Neural crest cell (in vitro differentiated cells): ENCODE measurements at places on chromosomes 13 and 19. TPM values are rescaled to one million over a fixed set of nuclear protein-coding genes. Genes with fewer than 3 reads are reported as not detected.

Gene PLD3
- total RNA-seq: 200 and 208 TPM in 2 replicates

Gene CGB8
- not detected in 2 replicates for total RNA-seq

Gene KLK2
- total RNA-seq: not detected in 2 replicates

GRCh38 chr13:44620057-44620456 lies 43.9 kb upstream of the TSC22D1 start:
- DNase-seq: no peak

- no peak for DNase-seq
Observed at GRCh38 chr13:99686157-99686572, 184.9 kb downstream of the TM9SF2 start.

DNA sequence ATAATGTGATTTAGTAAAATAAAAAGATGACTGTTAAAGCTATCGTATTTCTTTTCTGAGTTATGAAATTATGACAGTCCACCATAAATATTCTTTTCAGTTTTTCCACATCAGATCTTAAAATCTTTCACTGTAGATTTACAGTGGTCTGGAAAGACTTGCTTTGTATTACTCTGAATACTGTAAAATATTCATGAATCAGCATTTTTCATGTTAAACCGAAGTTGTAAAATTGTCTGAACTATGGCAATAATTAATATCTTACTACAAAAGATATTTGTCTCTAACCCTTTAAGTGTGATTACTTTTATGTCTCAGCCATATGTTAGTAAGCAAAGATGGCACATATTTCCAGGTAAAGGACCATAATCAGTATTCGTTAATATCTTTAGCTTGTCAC lies 1397.2 kb upstream of the PCDH9 start:
- DNase-seq: no peak

DNA sequence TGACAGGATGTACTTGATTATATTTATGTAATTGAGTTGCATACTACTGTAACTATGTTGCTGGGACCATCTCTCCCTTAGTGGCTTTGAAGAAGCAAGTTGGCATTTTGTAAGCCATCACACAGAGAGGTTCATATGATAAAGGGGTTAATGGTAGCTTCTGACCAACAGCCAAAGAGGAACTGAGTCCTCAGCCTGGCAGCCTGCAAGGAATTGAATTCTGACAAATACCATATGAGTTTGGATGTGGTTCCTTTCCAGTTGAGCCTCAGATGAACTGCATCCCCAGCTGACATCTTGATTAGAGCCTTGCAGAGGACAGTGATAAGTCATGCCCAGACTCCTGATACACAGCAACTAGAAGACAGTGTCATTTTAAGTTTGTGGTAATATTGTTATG lies 8.6 kb upstream of the MYCBP2 start:
- DNase-seq: no peak

GRCh38 chr13:109204252-109204651 lies 574.8 kb downstream of the MYO16 start:
- DNase-seq: no peak

DNA sequence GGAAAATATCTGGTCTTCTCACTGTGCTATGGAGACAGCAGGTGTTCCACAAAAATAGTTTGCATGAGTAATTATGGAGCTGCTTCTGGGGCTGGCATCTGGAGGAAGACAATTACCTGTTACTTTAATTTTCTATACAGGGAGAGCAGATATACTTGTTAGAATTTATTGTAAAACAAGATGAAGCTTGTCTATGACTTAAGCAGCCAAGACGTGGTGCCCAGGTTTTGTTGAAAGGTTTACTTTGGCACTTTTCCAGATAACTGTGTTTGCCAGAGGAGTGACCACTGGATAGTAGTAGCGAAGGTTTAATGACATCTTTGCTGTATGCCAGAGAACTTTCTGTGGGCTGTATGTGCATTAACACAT lies 134.5 kb upstream of the KL start:
- no peak for DNase-seq
